ENCODE measurements at places on chromosomes 2 and 18.

DNA sequence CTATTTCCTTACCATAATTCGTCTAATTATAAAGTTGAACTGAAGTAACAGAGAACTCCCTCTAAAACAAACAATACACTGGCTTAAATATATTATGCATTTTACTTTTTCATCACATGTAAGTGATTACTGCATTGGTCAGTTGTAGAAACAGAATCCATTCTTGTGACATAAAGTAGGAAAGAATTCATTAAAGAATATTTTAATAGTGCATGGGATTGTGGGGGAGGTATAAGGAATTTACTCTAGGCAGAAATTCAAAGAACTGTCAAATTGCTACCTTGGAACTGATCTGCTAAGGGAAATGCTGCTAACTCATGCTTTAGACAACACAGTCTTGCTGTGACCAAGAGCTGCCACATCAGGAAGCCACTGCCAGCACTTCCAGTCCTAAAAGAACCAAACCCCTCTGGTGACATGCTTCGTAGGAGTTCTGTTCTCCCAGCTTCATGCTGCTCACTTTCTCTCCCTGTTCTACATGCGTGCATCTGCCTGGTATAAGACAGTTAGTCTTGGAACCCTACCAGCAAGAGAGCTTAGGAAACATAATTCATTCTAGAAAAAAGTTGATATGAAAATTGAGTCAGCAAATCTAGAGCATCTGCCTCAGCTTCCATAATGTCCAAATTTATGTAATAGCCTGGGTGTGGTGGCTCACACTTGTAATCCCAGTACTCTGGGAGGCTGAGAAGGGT is 1137.6 kb upstream of the NXPH2 start:
- no peak for DNase-seq

DNA sequence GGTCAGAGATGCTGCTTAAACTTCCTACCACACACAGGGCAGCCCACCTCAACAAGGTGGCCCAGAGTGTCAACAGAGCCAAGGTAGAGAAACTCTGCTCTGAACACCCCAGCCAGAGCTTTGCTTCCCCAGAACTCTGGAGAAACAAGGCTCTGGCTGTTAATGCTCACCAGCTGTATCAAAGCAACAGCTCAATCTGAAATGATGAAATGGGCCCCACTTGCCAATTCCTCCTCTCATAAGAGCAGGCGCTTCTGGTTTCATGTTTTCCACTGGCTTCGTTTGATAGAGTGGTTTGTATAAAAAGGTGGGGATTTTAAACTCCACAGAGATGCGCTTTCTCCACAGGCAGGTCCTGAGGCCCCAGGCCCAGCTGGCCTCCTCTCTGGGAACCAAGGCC is 60.9 kb upstream of the TFCP2L1 start:
- no peak for DNase-seq

DNA sequence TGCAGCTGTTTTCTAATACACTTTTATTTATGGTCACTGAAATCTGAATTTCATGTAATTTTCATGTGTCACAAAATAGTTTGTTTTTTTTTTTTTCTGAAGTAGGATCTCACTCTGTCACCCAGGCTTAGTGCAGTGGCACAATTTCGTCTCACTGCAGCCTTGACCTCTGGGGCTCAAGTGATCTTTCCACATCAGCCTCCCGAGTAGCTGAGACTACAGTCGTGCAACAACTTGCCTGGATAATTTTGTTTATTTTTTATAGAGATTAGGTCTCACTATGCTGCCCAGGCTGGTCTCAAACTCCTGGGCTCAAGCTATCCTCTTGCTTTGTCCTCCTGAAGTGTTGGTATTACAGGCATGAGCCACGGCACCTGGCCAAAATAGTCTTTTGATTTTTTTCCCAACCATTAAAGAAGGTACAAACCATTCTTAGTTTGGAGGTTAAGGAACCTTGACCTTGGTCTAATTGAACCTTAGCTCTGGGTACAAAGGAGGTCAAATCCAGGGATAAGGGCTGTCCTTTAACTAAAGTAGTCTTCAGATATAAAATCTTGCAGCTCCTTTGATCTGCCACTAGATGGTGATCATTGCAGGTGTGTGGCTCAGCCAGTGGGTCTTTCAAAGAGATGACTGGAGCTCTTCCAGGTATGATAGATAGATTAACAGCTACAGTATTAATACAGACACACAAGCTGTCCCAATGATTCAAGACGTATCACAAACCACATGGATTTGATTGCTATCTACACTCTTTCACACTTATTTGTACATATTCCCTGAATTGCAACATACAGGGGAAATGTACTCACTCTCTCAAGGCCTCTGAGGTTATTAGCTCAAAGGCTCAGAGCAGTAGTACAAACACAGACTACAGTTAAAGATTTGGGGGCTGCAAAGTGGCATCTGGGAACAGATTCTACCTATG is 4.7 kb upstream of the KRCC1 start:
- DNase-seq: peak; percentile 52

GRCh38 chr2:28358668-28359201 is 33.9 kb upstream of the FOSL2 start:
- no peak for DNase-seq

- DNase-seq: no peak
These were observed 128.7 kb upstream of the L3MBTL4 start for GRCh38 chr18:6543330-6543908.

DNA sequence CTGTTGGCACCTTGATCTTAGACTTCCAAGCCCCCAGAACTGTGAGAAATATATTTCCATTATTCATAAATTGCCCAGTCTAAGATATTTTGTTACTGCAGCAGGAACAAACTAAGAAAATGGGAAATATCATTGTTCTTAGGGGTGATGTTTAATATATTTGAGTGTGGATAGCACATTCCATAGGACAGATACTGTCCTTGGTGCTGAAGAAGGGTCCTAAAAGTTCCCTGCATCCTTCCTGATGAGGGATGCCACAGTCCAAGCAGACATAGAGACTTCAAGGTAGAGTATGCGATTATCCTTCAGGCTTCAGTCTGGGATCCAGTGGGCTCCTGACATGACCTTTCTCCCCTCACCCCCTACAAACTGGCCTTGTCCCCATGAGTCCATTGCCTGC is 689.0 kb downstream of the TDRD15 start:
- DNase-seq: no peak

DNA sequence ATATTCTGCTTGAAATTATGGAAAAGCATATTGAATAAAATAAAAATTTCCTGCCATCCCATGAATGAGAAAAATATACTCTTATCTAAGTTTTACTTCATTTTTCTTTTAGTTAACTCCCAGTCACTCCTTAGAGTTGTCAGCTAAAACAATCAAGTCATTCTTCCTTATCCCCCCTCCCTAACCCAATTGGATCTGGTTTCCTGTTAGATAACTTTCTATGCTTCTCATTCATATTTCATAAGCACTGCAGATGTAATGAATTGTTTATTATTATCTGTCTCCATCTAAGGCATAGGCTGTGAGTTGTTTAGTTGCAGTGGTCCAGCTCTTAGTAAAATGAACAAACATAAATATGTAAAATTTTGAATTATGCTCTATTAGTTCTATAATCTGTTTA is 244.0 kb upstream of the GCFC2 start:
- no peak for DNase-seq

DNA sequence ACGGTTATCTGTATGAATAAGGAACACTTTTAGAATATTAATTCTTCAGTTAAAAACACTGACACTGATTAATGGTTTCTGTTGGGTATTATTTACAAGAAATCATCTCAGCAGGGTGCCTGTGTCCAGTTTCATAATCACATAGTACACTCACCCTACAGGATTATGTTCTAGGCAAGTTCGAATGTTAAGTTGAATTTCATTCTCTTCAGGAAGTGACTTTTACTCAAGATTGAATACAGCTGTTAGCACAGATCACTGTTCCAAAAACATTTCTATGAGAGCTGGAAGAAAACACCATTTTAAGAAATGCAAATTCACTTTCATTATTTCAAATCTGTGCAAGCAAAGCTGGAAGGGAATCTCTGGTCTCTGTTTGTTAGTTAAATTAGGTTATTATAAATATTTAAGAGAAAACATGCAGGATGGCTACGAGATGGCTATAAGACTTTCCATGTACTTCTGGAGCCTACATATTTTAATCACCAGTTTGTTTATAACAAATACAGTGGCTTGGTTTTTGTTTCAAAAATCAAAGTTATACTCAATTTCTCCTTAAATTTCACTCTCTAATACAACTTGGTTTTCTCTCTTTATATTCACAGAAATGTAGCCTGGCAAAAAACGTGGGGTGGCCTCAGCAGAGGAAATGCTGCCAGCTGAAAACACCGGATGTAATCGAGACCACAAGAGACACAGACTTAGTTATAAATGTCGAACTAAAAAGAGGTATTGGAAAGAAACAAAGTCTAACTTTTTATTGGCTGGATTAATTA is 65.8 kb downstream of the RBMS1 start:
- DNase-seq: peak; percentile 69

- DNase-seq: no peak
These were observed 79.0 kb downstream of the CCDC150 start for GRCh38 chr2:196718419-196719109.

DNA sequence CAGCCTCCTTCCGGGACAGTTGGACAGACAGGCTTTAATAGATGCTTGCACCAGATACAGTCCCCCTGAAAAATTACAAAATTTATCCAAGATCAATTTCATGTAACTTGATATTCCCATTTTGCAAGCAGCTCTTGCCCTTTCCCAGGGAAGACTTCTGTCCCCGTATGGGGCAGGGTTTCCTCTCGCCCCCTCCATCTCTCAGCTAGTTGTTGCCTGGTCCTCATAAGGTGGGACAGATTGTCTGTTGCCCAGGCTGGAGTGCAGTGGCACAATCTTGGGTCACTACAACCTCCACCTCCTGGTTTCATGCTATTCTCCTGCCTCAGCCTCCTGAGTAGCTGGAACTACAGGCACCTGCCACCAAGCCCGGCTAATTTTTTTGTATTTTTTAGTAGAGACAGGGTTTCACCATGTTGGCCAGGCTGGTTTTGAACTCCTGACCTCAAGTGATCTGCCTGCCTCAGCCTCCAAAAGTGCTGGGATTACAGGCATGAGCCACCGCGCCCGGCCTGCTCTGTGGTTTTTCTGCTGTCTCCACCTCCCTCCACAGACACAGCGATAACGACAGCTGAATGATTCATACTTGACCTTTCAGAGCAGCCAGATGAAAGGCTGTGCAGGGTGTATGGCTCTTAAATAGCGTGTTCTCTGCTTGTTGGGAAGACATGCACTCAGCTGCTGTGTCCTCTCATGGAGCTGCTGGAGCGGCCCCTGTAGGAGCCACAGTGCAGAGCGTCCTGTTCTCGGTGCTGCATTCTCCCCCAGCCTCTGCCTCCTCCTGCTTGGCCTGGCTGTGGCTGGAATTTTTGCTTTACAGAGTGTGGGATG is 61.4 kb downstream of the TTC39C start:
- peak; percentile 84 for DNase-seq

- no peak for DNase-seq
These were observed 93.3 kb downstream of the TGFA start for GRCh38 chr2:70460333-70460732.

- peak; percentile 81 for DNase-seq
These were observed 54.6 kb upstream of the GPR17 start for GRCh38 chr2:127591221-127591923.

DNA sequence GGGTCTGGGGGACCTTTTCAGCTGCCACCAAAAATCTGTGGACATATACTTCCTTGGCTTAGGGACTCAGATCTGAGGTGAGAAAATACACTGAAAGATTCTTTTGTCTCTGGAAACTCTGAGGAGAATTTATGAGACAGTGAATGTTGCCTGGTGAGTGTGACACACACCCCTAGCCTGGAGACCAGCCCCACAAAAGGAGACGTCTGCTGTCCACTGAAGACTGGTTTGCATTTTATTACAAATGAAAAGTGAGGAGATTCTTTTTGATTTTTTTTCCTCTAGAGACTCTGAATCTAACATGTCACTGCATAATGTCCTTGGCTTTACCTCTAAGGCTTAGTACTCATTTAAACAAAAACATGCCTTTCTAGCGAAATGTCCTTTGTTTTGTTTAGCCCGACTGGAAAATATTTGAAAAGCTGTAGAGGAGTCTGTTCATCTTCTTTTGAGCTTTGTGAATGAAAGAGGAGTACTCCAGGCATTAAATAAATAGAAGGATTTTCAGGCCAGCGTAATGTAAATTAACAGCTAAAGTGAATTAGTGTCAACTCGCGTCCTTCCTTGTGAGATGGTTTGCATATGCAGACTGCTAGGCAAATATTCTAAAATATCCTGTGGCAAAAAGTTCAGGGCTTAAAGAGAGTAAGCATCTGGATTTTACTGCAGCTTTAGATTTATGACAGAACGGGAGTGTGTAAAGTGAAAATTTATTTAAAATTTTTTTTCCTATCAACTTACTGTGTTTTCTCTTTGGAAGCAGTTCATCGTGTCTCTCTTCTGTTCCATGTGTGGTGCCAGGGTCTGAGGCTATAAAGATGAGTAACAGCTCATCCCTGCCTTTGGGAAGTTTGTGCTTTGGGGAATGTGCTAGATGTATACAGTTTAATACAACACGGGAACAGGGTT is 125.4 kb downstream of the VWA3B start:
- no peak for DNase-seq

- peak; percentile 35 for DNase-seq
These were observed 284.5 kb downstream of the MTX2 start for GRCh38 chr2:176553685-176554100.

DNA sequence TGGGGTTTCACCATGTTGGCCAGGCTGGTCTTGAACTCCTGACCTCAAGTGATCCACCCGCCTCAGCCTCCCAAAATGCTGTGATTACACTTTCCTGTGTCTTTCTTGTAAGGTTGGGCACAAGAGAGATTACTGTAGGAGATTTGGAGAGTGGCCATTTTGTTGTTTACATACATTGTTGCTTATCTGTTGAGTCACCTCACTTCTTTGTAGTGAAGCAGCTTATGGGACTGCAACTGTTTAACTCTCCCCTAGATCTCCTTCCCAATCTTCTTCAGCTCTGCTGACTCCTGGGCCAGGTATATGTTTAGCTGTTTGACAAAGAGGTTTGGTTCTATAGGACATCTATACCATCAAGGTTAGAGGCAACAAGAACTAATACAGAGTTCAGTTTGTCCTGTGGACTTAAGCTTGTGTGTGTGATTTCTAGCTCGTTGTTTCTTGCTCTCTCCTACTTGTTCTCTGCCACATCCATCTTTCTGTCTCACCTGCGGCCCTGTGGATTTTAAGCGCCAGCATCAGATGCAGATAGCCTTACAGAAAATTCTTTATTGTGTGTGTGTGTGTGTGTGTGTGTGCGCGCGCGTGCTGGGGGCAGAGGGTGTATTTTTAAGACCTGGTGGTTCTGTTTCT is 95.4 kb downstream of the HAUS1 start:
- DNase-seq: no peak

GRCh38 chr2:23433282-23433681 is 48.3 kb downstream of the KLHL29 start:
- DNase-seq: no peak

DNA sequence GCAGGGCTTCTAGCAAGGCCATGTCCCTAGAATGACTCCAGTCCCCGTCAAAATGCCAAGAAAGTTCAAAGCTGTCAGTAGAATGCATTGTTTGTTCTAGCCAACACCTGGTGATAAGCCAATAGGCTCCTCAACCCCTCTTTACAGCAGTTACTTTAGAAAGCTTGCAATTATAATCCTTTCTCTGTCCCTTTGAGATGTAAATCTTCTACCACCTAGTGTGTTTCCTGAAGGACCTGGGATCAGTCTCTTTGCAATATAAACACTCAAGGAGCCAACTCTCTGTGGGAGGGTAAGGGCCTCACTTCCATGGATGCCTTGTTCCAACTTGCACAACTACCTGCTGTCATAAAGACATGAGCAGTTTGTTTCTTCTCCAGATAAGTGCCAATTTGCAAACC is 301.8 kb downstream of the NBAS start:
- DNase-seq: no peak

GRCh38 chr2:218438596-218438995 is 19.7 kb downstream of the VIL1 start:
- no peak for DNase-seq
